ENCODE measurements at places on chromosomes 7 and 10. TPM values are rescaled to one million over a fixed set of nuclear protein-coding genes. Genes with fewer than 3 reads are reported as not detected.

GRCh38 chr7:117250245-117250644 is 72.6 kb downstream of the WNT2 start:
- no peak for DNase-seq

DNA sequence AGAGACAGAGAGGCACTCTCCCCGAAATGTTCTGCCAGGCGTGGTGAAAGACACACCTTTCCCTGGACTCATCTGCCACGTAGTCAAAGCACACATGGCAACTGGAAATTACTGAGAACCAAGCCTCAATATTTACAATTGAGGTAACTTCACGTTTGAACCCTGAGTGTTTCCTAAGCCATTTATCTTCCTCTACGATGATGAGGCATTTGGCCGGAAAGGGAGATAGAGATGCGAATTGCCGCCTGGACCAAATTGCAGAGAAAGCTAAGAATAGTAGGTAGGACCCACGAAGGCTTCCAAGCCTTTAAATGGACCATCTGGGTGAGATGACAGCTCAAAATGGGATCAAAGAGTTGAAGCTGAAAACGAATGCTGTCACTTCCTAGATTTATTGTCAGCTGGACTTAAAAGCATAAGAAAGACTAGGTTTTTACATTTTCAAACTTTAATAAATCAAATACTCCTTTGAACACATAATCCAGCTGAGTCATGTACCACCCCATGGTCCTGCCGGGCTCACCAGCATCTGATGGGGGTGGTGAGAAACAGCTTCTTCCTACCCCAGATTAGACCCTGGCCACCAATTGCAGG is 135.6 kb upstream of the LYZL2 start:
- DNase-seq, result no peak

DNA sequence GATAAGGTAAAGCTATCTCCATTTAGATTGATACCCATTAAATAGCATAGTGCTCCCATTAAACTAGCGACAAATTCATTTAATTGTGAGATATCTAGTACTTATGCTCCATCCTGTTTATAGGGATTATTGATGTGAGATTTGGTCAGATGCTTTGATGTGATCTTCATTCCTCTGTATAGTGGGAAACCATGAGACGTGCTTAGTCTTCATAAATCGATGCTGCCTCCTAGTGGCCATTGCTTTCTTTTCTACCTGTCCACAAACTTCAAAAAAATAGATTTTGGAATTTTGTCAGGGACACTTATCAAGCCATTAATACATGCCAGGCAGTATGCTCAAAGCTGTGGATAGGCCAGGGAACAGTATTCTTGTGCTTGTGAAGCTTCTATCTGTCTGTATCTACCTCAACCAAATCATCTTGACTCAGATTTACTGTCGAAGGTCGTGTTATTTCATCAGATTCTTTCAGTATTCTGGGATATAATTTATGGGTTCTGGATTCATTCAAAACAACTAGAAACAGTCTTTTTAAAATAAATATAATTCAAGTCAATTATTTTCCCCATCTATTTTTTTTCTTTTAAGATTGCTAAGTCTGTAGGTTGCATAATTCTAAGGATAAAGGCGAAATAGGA is 12.0 kb downstream of the LSM8 start:
- DNase-seq, result peak; percentile 60

- no peak for DNase-seq
Observed at GRCh38 chr7:155584763-155585531, 38.6 kb upstream of the CNPY1 start.

DNA sequence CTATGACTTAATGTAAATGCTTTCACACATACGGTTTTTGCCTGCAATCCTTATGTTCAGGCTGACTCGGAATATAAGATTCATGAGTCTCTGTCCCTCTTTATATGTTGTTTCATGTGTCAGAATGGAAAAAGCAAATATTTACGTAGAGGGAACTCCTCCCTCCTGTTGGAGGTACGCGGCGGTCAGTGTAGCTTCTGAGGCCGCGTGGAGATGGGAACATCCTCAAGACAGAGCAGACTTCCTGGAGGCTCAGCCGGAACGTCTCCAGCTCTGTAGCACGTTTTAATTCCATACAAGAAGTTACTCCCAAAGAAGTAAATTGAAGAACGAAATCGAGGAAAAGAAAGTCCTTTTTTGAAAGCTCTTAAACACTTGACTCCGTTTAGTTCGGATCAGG is 248.3 kb downstream of the EBF3 start:
- DNase-seq, result no peak

GRCh38 chr7:80037689-80038088 is 96.9 kb upstream of the GNAI1 start:
- no peak for DNase-seq

- DNase-seq, result no peak
Observed at GRCh38 chr7:124351950-124352349, 319.1 kb upstream of the TMEM229A start.

DNA sequence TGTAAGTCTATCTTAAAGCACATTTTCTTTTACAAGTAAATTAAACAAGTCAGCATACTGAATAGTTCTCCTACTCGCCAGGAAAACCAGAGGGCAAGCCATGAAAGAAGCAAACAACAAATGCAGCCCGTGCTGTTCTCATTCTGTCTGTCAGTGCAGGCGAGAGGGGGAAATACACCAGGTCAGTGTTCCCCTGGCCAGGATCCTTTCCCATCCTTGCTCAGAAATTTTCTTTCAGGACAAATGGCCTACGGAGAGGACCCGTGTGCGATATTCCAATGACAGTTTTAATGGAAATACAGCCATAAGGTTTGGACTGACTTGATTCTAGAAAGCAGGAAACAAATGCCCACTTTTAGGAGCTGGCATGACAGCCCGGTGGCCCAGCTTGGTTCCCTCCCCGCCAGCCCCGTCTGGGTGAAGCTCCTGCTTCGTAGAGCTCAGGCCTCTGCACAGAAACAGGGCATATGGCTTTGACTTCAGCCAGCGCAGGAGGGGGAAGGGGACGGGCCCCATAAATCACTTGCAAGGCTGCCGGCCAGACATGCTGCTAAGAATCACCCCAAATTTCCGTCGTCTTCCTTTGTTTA is 67.8 kb downstream of the FRMD4A start:
- no peak for DNase-seq

DNA sequence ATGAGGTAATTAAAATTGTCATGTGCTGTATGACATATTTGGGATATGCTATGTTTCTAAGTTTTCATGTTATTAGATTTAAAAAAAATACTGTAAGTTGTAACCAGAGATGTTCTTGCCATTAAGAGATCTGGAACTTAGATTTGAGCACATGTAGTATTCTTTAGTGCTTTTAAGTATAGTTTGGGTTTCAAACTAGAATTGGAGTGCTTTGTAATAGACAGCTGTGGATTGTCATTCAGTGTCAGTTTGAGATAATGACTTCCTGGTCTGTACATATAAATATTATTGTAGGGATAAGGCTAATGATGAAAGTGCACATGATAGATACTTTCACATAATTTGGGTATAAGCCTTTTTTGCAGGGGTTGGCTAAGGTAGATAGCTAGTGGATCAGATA is 936.2 kb downstream of the CNTNAP2 start:
- DNase-seq, result no peak

GRCh38 chr10:71302874-71303568 is 16.0 kb upstream of the SLC29A3 start:
- DNase-seq, result no peak

DNA sequence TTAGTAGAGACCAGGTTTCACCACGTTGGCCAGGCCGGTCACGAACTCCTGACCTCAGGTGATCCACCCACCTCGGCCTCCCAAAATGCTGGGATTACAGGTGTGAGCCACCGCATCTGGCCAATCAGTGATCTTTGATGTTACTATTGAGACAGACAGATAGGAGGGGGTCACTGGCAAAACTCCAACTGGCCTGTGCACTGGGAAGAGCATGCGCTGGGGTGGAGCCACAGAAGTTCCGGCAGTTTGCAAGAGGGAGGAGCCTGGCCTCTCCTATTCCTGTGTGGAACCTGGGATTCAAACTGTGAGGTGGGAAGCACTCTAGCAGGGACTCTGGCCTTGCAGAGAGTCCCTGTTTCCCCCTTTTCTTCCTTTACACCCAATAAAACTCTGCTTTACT is 60.7 kb downstream of the NEBL start:
- no peak for DNase-seq

DNA sequence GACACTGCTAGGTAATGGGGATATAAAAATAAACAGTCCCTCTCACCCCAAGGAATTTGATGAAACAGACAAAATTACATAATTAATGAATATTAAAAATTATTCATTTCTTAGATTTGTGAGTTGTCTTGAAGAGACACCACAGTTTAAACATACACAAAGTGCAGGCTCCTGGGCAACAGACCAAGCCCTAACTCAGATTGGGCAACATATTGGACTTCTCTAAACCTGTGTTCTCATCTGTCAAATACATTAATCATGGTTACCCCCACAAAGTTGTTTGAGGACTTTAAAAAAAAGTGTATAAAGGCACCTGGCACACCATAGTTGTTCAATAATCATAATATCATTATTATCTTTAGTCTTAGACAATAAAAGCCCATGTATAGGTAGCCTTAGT is 62.5 kb upstream of the CAPZA2 start:
- no peak for DNase-seq

DNA sequence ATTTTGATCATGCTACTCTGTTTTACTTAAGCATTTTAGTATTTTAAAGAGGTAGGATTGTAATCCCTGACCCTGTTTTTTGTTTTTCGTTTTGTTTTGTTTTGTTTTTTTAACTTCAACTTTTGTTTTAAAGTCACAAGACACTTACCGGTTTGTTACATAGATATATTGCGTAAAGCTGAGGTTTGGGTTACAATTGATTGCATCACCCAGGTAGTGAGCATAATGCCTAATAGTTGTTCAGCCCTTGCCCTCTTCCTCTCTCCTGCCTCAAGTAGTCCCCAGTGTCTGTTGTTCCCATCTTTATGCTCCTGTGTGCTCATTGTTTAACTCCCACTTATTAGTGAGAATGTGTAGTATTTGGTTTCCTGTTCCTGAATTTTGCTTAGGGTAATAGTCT is 93.1 kb upstream of the TEX47 start:
- no peak for DNase-seq

DNA sequence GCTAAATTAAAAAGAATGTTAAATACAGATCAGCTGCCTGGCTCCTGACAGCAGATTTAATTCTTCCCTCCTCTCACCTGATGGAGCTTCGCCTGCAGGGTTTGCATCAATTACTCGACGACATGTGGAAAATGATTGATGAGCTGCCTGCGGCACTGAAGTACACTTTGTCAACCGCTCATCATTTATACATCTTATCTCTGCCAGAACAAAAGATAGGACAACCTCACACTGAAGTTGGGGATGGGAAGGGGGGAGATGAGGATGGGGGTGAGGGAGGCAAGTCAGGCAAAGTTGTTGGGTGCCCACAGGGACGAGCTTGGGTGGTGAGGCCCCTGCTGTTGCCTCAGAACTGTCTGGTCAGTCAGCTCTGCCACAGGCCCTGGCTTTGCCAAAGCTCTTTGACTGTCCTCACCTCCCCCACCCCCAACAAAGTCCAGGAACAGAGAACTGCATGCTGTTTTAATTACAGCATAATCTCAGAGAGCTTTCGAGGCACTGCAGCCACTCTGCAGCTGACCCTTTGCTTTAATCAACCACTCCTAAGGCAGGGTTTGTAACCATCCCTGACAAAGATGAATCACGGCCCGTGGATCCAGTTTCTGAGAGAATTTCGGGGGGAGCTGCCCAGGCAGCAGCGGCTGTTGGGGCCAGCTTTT is 702.3 kb downstream of the LRMDA start:
- no peak for DNase-seq

DNA sequence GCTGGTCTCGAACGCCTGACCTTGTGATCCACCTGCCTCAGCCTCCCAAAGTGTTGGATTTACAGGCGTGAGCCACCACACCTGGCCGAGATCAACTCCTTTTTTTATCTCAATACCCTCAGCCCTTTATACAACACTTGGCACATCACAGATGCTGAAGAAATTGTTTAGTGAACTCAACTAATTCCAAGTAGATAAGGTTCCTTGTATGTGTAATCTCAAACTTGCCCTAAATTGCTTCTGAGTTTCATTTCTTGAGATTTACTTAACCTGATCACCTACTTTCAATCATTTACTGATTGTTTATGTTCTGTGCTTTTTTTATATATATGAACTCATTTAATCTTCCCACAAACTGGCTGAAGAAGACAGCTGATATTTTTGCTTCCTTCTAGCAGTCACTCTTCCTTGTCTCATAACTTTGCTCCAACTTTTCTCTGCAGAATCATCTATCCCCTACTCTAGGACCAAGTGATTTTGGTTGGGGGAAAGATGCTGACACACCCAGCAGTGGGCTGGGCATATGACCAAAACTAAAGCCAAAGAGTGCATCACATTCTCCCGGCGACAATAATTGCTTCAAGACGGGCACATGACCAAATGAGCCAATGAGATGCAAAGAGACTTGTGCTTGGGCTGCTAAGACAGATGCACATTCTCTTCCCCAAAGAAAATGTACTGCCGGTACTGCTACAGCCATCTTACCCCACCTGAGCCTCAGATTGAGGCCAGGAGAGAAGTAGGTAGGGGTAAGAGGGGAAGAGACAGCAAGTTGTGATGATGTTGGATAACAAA is 40.3 kb upstream of the ARID5B start:
- DNase-seq, result no peak

- DNase-seq, result no peak
Observed at GRCh38 chr10:27390681-27391080, 113.4 kb upstream of the RAB18 start.

DNA sequence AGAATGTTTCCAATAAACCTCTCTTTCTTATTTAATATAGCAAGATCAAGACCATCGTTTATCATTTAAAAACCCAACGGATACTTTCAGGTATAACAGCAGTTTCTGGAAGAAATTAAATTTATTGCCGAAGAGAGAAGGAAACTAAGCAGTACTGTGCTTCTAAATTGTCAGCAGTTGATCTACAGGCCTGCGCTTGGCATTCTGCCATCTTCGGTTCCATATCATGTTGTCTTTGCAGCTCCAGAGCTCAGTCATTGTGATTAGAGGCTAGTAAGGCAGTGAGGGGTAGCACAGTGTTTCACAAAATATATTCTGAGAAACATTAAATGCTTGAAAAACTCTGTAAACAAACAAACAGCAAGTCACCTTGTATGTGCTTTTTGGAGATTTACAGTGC is 301.3 kb downstream of the REEP3 start:
- DNase-seq, result no peak

- DNase-seq, result peak; percentile 73
Observed at GRCh38 chr7:24980534-24981170, 674 bp upstream of the OSBPL3 start.

GRCh38 chr10:119450606-119451299 is 91.8 kb downstream of the RGS10 start:
- no peak for DNase-seq

- no peak for DNase-seq
Observed at GRCh38 chr10:29304995-29305335, 16.1 kb downstream of the LYZL1 start.

Gene SRRM3
- 0.09 TPM for total RNA-seq

Gene NKX2-3
- not detected for total RNA-seq

Gene PPA1
- 192 TPM for total RNA-seq

Gene CPVL
- 1.8 TPM for total RNA-seq

Gene CC2D2B
- total RNA-seq, result 4.2 TPM

Gene SFTPD
- not detected for total RNA-seq

Gene KCP
- 0.20 TPM for total RNA-seq

Gene IFIT1B
- total RNA-seq, result 0.29 TPM

Gene CTBP2
- 0.61 TPM for total RNA-seq

Gene PANK1
- total RNA-seq, result 7.8 TPM

Gene MALRD1
- not detected for total RNA-seq

Gene VWDE
- total RNA-seq, result 3.4 TPM

Data from activated CD8-positive, alpha-beta memory T cell treated with anti-CD3 and anti-CD28 coated beads, Interleukin-2, amount 10 ng/mL, durations not matched to agents 7 days and 5 days (primary cell).